ENCODE measurements at places on chromosomes 6 and 20.

- no peak for DNase-seq
These were observed 83.4 kb downstream of the MAP7 start for GRCh38 chr6:136466777-136467176.

DNA sequence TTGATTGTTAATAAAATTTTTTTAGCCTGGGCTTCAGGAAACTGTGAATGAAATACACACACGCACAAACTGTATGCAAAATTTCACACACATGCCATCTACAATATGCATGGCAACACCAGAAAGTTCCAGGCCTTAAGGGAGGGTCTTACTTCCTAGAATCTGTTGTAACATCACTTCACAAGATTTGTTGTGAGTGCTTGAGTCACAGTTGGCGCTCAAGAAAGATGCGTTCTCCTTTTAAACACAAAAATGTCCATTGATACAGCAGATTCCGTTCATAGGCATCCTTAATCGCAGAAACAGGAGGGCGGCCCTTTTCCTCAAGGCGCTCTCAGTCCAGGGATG lies 485 bp upstream of the RTF2 start:
- DNase-seq = no peak

DNA sequence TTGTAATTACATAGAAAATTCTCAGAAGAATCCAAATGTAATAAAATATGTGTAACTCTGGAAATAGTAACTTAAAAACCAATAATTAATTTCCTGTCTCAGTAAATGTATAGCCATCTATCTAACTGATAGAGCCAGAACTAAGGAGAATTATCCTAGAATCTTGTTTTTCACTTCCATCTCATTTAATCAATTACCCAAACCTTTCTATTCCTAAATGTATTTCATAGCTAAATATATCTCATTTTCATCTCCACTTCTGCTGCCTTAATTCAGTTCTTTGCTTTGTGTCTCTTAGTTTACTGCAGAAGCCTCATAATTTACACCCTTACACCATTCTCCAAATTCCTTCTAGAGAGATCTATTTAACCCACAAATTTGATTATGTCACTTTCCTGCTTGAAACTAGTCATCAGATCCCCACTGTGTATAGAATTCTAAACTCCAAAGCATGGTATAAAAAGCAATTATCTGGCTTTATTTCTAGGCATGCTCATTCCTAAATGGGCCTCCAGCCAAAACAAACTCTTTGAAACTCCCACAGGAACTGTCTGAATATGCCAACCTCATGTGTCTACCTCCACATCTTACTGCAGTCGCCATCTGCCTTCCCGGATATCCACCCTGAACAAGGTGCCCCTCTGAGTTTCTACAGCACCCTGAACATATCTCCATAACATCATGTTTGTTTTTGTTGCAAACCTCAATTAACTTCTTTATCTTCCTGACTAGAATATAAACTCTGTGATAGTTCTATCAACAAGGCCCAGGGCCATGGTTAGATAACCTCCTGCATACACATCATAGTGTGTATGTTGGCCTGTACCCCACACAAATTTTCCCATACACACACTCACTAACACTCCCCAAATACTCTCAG lies 70.5 kb upstream of the ADTRP start:
- no peak for DNase-seq

GRCh38 chr6:161186173-161186769 lies 87.6 kb downstream of the AGPAT4 start:
- no peak for DNase-seq

DNA sequence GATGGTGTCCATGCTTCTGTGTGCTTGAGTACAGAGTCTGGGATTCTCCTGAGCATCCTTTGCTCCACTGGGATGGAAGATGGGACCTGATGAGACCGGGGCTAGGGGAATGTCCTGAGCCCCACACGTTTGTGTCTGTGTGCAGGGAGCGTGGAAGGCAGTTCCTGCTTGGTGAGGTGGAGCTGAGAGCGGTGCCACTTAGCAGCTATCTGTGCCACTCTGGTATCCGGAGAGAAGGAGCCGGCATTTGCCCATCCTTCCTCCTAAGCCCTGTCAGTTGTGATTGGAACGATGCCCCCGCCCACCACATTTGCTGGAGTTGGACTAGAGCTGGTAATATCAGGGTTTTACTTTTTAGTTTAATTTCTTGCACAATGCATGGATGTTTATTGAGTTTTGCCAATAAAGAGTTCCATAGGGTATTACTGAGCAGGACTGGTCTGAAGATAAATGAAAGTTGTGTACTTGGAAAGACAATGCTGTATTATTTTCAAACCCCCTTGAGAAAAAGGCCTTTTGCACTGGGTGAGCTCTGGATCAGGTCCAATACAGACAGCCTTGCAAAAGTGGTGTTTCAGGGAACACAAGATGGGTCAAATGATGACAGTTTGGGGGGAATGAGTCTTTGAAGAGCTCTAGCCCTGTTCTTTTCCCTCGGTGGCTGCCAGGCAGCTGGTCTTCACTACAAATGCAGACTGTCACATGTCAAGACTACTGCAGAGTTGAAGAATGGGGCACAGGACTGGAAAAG lies 130.8 kb downstream of the SYCP2 start:
- DNase-seq = no peak

GRCh38 chr6:90583179-90583835 lies 3.6 kb downstream of the MAP3K7 start:
- peak; percentile 47 for DNase-seq

- no peak for DNase-seq
These were observed 139.2 kb downstream of the BACH2 start for GRCh38 chr6:90157441-90157840.

DNA sequence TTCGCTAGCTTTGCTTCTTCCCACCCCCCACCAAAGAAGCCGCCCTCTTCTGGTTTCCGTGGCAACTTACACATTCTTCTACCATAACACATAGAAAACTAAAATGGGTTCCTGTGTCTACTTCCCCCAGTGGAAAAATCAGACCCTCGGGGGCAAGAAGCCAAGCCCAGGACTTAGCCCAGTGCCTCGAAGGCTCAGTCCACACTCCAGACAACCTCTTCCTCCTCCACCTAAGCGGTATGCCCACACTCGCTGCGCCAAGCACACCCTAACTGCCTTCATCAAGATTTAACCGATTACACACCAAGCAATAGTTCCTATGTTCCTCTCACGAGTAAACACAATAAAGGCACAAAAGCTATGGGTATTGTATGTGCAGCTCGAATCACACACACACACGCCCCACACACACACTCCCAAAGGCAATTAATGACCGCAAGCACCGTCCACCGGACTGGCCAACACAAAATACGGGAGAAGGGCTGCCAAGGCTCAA lies 537 bp downstream of the PPIL4 start:
- DNase-seq = peak; percentile 72
